ENCODE measurements at places on chromosomes 1 and 21.

- no peak for DNase-seq
Observed at GRCh38 chr21:14058566-14058965, 152.2 kb downstream of the LIPI start.

DNA sequence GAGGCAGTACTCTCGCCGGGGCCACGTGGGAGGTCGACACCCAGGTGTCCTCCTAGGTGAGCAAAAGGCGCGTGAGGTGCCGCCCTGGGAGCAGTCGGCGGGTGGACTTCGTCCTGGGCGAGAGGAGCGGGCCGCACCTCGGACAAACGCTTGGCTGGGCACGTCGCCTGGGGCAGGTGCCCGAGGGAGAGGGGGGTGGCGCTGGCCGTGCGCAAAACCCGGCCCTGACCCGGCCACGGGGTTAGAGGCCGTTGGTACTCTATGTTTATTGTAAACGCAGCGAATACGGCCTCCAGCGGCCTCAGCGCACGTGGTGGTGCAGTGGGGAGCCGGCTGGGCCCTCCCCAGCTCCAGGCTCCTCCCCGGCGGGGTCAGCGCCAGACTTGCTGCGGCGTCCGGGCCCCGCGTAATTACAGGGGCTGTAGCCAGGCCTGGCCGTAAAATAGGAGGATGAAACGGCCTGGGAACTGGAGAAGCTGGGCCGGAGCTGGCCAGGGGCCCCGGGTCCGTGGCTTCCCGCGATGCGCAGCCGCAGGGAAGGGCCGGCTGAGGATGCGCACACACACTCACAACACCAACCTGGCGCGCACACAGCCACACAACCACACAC lies 1.6 kb upstream of the EFNA1 start:
- DNase-seq: no peak

DNA sequence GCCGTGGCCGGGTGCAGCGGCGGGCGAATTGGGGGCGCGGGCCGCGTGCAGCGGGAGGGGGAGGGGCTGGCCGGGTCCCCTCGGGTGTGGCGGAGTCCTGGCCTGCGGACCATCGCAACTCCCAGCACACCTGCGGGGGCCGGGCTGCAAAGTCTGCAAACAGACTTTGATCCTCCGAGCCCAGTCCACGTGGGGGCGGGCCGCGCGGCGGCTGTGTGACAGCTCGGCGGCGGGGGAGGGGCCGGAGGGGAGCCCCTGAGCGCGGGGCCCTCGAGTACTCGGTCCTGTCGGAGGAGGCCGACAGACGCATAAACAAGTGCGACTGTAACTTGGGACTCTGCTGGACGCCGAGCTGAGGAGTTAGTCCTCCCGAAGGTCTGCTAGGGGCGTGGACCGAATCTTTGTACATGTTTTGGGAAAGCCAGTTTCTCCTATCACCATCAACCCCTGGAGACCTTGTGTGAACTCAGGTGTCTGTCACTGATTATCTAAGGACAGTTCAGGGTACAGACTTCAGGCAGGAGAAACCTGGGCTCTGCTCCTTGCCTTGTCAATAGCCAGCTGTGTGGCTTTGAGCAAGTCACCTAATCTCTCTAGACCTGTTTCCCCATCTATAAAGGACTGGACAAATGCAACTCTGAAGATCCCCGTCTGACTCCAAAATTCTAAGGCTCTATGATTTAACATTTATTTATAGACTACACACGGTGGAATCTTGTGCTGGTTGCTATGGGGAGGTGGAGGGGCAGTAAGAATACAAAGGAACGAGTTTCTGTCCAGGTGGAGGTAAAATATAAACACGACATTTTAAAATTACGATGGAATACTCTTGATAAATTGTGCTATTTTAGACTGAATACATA lies 710 bp upstream of the SLC30A1 start:
- no peak for DNase-seq

GRCh38 chr1:205792481-205792881 lies 17.2 kb upstream of the RAB29 start:
- no peak for DNase-seq

GRCh38 chr1:214582289-214582891 lies 20.6 kb upstream of the CENPF start:
- DNase-seq: no peak

- DNase-seq: no peak
Observed at GRCh38 chr1:90534116-90534515, 183.0 kb downstream of the BARHL2 start.

DNA sequence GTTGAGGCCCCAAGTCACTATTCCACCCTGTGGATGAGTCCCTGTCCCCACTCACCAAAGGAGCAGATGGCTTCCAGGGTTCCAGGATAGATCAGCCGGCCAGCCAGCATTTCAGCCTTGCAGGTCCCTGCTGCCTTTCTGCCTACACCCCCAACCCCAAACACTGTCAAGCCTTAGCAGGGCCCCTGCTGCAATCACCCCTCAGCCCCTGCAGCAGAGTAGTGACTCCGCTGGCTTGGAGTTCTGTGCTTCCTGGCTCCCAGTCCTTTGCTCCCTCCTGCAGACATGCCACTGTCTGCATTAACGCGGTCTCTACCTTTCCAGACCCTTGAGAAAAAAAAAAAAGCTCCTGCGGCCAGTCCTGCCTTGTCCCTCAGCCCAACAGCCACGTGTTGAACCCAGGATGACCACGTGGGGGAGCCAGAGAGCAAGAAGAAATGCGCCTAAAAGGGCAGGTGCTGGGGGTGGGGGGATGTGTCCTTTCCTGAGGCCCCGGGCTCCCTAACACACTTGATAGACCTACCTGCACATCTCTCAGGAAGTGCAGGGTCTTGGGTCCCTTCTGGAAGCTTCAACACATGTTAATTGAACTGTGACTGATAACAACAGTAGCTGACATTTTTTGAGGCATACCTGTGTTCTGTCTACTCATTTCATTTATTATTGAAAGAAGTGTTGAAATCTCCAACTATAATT lies 37.4 kb downstream of the RASSF5 start:
- DNase-seq: peak; percentile 92

DNA sequence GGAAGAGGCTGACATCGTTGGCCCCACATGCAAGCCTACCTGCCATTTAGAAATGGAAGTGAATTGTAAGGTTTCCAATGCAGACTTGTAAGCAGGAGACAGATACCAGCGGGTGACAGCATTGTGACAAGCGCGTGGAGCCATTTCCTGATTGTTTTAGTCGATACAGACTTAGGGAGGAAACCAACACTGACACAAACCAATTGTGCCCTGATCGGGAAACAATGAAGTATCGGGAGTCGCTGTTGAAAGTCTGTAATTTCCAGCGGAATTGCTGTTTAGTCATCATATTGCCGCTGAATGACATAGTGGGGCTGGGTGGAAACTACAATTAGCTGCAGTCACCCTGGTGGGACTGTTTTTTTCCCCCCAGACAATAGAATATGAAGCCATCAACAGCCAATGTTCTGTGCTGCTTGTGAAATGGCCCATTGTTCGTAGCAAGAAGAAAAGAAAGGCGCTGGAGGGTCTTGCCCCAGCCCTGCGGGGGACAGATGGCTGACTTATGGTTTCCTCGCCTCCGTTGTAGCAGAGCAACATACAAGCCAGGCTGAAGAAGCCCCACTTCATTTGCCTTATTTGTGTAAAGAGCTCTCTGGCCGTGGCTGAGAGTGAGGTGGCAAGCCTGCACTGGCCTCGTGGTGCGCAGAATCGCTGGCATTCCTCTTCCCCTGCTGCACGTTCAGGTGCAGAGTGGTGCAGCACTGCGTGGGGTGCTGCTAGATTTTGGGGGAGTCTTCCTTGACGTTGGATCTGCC lies 462.7 kb downstream of the CAMTA1 start:
- DNase-seq: no peak

DNA sequence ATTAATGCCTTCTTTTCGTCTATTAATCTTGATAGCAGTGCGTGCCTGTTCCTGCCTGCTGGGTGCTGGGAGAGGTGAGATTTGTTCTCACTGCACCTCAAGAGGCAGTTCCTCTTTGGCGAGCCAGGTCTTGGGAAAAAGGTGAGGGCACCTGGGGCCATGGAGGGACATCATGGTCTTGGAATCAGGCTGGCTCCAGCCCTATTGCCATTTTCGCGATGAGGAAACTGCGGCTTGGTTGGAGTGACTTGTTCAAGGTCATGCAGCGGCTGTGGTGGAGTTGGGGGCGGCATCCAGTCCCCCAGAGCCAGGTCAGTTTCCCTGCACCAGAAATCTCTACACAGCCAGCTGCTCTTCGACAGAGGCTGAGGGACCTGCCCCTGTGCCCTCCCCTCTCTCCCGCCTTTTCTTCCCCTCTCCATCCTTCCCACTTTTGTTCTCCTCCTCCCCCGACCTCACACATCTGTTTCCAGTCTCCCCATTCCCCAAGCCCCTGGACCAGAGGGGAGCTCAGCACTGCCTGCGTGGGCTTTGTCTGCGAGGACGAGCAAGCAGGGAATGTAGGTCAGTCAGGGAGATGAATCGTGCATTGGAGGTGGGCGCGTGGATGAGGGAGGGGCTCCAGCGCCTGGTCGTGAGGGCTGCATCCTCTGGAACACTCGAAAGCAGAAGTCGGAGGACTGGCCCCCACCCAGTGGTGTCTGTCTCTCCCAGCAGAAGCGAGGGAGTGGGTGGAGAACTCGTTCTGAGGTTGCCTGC lies 135.1 kb downstream of the ACTL8 start:
- no peak for DNase-seq

DNA sequence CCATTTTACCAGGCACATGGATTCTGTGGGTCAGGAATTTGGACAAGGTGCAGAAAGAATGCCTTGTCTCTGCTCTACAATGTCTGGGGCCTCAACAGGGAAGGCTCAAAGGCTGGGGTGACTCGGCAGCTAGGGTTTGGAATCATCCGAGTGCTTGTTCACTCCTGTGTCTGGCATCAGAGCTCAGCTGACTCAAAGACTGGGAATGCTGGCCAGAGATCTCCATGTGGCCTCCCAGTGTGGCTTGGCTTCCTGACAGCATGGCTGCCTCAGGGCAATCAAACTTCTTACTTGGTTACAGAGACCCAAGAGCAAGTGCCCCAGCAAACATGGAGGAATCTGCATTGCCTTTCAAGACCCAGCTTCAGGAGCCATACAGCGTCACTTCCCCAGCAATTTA lies 110.5 kb downstream of the TOMM20 start:
- no peak for DNase-seq

DNA sequence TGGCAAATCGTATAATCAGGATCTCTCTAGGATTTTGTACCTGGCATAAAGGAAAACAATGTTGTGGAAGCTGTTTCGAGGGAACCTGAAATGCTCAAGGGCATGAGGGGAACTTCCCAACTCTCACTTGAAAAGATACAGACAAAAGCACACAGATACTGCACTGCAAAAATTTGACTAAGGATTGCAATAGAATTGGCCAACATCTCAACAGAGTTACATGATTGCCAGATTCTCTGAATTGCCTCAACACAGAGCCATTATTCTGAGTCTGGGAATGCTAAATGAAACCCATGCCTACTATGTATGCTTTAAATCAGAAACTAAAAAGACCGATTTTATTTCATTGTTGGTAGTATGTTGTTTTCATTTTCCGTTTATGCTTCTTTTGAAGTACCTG lies 16.0 kb downstream of the KRTAP19-8 start:
- DNase-seq: no peak

GRCh38 chr1:26789931-26790330 lies 2.2 kb downstream of the PIGV start:
- DNase-seq: peak; percentile 33

DNA sequence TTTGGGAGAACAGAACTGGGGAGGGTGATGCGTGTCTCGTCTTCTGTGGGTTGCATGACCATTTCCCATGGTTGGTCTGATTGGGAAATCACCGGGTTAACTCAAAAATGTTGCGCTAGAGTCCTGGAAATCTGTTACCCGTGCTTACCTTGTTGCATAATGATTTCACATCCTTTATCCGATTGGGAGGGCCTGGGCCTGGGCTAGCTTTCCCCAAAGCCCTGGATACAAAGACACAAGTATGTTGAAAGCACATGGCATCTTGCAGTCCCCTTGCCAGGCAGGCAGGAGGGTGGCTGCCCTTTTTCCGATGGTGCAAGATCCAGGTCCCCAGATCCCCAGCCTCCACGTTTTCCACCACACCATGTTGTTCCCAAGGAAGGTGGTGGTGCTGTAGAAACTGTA lies 582 bp downstream of the TRPM2 start:
- no peak for DNase-seq

All from stimulated activated naive CD8-positive, alpha-beta T cell treated with anti-CD3 and anti-CD28 coated beads, Interleukin-15, Interleukin-2, amounts not matched to agents 100 U/mL and 50 U/mL, for 24 hours (primary cell).